ENCODE measurements at places on chromosomes 11 and 22.

DNA sequence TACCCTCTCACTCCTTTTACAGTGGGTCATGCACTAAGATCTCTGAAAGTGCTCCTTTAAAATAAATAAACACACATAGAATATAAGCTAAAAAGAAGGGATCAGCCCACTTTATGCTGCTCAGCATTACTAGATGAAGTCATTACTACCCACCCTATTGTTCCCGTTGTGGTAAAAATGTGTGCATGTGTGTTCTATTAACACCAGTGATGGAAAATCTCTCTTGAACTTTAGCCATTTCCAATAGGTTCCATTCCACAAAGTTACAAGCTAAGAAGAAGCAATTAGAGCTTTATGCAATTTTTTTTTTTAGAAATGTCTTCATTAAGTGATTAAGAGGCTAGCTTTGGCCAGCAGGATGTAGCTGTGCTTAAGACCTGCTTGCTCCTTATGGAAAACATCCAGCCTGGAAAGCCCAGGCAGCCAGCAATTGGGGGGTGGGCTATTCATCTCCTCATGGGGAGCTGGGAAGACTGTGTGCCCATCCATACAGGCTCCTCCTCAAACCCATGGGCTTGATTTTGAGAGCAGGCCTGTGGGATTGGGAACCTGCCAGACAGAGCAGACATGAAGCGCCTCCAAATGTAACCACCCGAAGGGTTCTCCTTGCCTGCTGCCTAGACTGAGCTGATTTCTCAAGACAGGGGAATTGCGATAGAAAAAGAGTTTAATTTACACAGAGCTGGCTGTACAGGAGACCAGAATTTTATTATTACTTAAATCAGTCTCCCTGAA is 92.9 kb upstream of the PARVA start:
- DNase-seq = no peak

DNA sequence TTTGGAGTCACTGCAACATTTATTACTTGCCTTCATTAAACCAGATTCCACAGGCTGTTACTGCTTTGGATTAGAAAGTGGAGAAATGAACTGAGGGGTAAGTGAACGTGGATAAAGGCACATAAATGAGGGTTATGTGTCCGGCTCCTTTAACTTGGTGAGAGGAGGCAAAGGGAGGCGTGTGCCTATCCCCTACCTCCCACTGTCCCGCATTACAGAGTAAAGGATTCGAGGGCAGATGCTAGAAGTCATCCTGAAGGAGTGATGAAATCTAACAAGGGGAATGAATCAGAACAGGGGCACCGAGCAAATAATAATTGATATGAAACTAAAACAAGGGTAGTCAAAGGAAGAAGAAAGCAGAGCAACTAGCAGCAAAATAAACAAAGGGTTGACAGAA is 147.2 kb downstream of the GRIA4 start:
- DNase-seq = no peak

- no peak for DNase-seq
Measured at GRCh38 chr11:85096939-85097338, 530.2 kb downstream of the DLG2 start.

DNA sequence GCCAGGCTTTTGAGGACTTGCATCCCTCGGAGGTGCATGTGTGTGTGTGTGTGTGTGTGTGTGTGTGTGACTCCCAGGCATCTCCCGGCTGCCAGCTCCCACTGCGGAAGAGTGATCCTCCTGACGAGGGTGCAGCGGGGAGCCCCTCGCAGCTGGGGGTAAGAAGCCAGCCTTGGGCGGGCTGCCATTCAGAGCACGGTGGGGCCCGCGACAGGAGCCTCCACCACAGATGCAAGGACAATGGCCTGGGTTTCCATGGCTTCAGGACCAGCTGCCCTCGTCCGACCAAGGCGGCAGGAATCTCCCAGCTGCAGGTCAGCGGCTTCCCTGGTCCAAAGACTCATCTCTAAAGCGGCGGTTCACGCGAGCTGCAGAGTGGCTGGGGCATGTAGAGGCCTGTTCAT is 908.5 kb downstream of the BRD1 start:
- DNase-seq = no peak

GRCh38 chr11:125773516-125773915 is 5.1 kb downstream of the PATE2 start:
- DNase-seq = no peak

DNA sequence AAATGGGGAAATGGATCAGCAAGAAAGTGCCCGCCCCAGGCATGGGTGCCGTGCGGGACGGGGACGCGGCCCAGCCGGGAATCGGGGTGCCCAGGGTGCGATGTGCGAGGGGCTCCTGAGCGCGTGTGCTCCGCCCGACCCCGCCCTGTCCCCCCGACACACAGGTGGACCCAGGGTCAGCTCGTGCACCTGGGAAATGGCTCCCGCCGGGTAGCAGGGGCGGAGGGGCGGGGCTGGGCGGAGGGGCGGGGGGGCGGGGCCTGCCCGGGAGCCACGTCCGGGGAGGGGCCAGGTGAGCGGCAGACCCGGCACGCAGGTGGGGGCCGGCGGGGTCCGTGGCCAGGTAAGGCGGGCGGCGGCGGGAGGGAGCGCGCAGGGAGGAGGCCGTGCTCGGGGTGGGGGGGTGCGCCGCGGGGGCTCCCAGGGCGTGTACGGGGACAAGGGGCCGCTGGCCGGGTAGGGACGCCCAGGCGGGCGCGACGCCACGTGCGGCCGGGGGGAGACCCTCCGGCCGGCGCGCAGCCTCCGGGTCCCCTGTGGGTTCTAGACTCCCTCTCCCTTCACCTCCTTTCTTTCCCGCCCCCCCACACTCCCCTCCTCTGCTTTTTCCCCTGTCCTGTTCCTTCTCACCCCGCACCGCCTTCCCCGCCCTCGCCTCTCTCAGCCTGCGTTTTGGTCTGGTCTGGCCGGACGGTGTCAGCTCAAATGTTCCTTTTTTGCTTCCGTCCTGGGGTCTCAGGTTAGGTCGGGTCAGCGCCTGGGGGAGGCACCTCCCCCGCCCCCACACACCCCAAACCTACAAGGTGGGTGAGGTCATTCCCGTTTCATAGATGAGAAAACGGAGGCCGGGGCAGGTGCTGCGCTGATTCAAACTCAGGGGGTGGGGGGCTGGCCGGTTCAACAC is at the start of gene ARHGAP8:
TSS of gene ARHGAP8 (plus strand) at position 291 of the 904 bp plus-strand sequence. CDS start 33,953 bp downstream, outside the sequence.
- DNase-seq = no peak

- DNase-seq = no peak
Measured at GRCh38 chr22:25840167-25840566, 98.2 kb downstream of the MYO18B start.

- no peak for DNase-seq
Measured at GRCh38 chr11:64970731-64971151, 1.2 kb downstream of the MAJIN start.

DNA sequence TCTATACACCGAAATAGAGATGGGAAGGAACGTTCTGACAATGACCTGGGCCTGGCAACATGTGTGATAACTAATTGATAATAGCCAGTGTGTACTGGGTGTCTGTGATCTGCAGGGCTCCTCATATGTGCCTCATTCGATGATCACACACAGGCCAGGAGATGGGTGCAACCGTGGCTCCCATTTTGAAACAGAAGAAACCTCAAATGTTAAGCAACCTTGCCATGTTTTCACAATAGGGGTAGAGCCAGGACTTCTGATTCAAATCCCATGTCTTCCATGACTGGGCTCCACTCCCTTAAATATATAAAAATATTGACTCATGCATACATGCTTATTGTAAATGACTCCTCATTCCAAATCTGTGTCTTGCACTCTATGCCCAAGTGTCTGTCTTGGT is 11.1 kb downstream of the APOL3 start:
- no peak for DNase-seq

DNA sequence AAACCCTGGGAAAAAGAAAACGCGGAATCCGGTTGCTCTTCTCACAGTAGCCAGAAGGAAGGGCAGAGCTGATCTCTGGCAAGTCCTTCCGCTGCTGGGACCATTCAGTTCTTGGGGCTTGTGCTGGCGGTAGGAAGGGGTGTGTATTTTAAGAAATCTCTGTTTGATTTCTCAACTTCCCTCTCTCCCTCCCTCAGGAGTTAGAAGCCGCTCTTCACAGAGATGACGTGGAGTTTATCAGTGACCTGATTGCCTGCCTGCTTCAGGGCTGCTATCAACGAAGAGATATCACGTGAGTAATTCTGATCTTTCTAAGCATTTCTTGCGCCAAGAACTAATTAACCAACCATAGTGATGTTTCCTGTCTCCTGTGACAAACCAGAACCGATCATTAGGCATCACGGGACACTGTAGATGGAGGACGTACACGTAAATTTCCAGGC is 85.9 kb upstream of the SLC25A18 start:
- DNase-seq = no peak

GRCh38 chr11:87972133-87972532 is 203.1 kb downstream of the RAB38 start:
- DNase-seq = no peak

GRCh38 chr11:68441466-68442230 is 18.9 kb upstream of the PPP6R3 start:
- no peak for DNase-seq

DNA sequence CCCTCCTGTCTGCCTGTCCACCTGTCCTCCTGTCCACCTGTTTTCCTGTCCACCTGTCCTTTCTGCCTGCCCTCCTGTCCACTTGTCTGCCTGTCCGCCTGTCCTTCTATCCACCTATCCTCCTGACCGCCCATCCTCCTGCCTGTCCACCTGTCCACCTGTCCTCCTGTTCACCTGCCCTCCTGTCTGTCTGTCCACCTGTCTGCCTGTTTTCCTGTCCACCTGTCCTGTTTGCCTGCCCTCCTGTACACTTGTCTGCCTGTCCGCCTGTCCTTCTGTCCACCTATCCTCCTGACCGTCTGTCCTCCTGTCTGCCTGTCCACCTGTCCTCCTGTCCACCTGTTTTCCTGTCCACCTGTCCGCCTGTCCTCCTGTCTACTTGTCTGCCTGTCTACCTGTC is 682.8 kb downstream of the TBC1D22A start:
- DNase-seq = no peak

- DNase-seq = no peak
Measured at GRCh38 chr11:128424271-128424711, 163.1 kb downstream of the ETS1 start.

DNA sequence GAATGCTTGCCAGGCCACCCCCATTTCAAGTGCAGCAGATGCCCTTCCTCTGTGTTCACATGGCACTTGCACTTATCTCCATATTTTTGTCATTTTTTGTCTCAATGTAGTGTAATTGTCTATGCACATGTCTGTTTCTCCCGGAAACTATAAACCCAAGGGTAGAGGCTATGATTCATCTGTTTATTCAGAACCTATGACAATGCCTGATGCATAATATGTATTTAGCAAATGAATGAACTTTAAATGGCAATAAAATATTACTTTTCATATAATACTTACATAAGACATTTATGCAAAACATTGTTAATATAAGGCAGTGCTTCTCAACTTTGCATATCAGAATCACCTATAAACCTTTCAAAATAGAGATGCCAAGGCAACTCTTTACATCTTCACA is 6.7 kb downstream of the PAK1 start:
- DNase-seq = no peak

DNA sequence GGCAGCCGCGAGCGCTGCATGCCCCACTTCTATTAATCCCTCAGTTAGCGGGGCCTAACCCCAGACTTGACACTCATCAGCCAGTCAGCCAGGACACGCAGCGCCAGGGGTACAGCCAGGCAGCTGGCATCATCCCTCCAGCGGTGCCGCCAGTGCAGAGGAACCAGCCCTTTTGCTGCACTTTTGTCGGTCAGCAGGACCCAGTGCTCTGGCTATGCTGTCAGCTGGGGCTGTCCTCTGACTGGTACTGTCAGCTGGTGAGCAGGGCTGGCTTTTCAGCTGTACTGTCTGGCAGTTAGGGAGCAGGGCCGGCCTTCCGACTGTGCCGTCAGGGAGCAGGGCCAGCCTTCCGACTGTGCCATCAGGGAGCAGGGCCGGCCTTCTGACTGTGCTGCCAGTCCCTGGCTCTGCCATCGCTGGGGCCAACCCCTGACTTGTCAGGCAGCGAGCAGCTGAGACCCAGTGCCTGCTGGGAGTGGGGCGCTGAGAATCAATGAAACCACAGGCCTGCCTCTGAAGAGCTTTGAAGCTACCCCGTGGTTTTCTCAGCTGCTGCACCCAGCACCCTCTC is 115.4 kb downstream of the KIAA1671 start:
- no peak for DNase-seq

- DNase-seq = peak; percentile 11
Measured at GRCh38 chr11:102733232-102733875, 8.6 kb upstream of the MMP8 start.

DNA sequence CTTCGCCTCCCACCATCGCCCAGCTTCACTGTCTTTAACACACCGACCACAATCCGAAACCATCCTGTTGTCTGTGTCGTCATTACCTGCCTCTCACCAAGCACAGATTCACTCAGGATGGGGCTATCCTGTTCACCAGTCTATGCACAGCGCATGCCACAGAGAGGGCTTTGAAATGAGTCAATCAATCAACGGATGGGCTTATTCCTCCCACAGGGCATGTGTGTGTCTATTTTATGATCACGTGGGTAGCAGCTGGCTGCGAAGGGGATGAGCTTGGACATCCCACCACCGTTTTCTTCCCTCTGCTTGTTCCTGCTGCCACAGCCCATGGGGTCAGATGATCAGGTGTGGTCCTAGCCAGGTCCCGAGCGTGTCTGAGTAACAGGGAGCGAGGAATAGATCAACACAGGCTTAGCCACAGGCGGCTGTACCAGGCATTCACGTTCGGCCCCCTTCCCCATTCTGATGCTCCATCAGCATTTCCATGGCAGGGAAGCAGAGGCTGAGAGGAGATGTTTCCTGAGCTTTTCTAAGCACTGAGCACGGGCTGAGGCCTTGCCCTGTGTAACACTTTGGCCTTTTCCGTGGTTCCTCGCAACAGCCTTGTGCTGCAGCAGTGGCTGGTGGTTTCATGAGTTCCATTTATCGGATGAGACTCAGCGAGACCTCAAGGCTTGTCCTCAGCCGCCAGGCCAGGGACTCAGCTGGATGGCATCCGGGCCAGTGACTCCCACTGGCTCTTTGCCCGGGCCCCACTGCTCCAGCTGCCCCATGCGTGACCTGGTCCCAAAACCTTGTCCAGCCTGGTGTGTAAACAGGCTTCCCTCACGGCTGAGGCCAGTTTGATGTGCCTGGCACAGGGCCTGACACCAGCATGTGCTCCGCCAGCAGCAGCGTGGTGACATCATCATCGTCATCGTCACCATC is 48.1 kb upstream of the FGF3 start:
- DNase-seq = no peak

GRCh38 chr22:42766860-42767259 is 46.2 kb upstream of the A4GALT start:
- no peak for DNase-seq

Data from HS-5 (cell line).